Stimulated activated CD8-positive, alpha-beta memory T cell treated with anti-CD3 and anti-CD28 coated beads, Interleukin-12 subunit alpha, Interleukin-12 subunit beta, amount 100 ng/mL, for 4 hours (primary cell): ENCODE measurements at places on chromosomes 4 and X.

DNA sequence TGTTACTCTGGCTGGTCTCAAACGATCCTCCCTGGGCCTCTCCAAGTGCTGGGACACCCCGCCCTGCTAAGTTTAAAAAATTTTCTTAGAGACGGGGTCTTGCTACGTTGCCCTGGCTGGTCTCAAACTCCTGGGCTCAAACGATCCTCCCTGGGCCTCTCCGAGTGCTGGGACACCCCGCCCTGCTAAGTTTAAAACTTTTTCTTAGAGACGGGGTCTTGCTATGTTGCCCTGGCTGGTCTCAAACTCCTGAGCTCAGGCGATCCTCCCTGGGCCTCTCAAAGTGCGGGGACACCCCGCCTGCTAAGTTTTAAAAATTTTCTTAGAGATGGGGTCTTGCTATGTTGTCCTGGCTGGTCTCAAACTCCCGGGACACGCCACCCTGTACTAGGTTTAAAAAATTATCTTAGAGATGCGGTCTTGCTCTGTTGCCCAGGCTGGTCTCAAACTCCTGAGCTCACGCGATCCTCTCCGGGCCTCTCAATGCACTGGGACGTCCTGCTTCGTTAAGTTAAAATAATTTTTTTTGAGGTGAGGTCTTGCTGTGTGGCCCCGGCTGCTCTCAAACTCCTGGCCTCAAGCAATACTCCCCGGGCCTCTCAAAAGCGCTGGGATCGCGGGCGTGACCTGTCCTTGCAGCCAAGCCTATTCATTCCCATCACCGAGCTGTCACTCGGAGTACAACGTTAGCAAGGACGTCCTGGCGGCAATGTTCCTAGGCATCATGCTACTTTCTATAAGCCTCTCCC lies 1.1 kb downstream of the SLC25A6 start:
- DNase-seq = no peak

DNA sequence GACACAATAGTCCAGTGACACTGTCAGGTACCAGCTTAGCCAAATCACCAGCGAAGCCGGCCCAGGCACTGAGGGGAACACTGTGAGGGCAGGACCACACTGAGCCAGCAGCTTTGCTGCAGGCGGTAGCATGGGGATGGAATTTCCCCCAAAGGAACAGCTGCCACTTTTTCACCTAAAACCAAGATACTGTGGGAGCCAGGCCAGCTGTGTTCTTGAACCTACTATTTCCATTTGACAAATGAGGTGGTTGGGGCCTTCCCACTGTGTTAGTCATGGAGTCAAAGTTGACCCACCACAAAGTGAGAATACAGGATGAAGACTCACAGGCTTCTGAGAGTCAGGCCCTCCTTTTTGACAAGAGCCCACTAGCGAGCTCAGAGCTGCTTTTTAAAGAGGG lies 70.7 kb upstream of the SH3RF1 start:
- DNase-seq = no peak

- DNase-seq = no peak
Observed at GRCh38 chrX:632366-633042, 1.9 kb downstream of the SHOX start.

DNA sequence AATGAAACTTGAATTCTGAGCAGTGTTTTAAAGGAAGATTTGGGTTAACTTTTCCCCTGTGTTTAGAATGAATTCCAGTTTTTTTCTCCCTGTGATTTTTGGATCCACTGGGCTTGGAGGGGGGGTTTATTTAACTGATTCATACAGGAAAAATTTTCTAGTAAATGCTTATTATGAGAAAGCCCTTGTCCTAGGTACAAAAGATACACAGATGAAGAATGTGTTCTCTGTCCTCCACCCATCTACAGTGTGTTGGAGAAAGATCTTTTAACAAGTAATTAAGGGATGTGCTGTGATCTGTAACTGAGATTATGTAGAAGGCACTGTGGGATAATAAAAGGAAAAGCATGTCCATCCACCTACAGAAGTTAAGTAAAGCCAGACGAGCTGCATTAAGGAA lies 103.9 kb downstream of the STIM2 start:
- no peak for DNase-seq

DNA sequence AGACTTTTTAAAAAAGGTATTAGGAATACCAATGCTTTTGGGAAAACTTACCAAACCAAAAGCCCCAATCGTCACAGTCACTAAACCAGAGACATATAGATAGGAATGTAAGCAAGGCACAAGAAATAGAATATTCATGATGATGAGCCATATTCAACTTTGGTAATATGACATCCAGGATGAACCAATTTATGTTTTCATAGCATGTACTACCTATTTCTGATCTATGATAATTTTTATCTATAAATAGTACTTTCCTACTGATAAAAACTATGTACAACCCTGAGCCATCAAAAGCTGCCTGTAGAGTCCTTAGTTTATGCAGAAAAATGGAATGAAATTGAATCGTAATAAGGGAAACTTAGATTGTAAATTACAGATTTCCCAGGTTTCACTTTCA lies 18.9 kb downstream of the CAMK2D start:
- DNase-seq = no peak

- DNase-seq = no peak
Observed at GRCh38 chr4:177582992-177583391, 140.8 kb upstream of the AGA start.

DNA sequence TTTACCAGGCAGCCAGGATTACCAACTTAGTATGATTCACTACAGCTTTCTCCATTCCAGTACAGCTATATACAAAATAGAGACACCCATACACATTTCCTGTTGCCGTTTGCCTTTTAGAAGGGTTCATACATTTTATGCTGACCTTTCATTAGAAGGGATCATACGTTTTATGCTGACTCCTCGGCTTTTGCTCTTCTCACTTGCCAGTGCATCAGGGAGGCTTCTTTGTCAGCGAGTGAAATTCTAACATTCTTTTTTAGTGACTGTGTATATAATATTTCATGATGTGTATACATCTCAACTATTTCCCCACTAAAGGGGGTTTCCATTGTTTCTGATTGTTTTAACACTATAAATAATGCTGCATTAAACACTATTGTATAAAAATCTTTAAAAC lies 552.6 kb downstream of the TRIML1 start:
- no peak for DNase-seq

DNA sequence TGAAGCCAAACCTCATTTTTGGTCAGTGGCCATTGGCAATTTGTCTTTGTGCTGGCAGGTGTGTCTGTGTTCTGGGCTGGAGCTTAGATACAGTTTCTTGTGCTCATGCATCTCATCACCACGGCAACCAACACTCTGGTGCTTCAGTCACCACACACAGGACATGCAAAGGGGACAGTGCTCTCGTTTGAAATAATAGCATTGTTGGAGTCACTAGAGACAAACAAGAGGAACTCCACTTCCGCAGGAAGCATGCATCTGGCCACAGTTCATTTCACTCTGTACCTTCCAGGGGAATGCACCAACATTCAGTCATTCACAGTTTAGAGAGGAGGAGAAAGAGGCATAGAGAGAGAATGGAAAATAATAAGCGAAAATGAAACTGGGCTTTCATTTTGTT lies 267.4 kb downstream of the ANK2 start:
- DNase-seq = no peak

DNA sequence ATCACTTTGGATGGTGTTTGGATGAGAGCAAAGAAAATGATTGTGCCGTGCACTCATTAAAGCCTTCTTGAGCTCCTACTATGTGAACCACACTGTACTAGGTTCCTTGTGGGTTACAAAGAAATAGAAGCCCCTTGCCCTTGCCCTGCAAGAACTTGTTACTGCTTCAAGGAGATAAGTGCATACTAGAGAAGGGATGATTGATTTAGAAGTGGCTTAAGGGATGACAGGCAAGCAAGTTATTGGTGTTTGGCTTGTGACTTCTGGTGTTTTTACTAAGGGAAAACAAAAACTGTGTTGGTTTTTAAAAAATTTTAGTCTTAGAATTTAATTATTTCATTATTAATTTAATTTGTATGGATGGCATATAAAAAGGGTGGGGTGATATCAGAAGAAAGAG lies 67.4 kb downstream of the IL21 start:
- DNase-seq = no peak

- no peak for DNase-seq
Observed at GRCh38 chrX:49879656-49880277, 483 bp downstream of the USP27X start.

DNA sequence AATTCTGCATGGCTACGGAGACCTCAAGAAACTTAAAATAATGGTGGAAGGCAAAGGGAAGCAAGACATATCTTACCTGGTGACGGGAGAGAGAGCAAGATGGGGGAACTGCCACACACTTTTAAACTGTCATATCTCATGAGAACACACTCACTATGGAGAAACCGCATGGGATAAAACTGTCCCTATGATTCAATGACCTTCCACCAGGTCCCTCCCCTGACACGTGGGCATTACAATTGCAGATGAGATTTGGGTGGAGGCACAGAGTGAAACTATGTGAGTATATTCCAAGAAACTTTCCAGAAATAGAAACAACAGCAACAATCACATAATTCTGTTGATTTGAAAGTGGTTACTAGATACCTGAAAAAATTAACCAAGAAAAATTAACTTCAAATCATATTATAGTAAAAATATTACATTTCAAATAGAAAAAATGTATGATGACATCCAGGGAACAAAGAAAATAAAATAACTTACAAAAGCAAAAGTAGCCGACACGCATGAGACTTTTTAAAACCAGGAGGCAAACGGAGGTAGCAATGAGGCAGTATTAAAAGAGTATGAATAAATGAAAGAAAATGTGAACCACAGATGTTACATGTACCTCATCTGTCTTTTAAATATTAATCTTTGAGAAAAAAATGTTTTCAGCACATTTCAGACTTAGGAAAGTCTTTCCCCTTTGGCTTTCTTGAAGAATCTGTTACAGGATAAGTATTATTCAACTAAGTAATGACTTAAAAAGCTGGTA lies 879.5 kb downstream of the TECRL start:
- no peak for DNase-seq

DNA sequence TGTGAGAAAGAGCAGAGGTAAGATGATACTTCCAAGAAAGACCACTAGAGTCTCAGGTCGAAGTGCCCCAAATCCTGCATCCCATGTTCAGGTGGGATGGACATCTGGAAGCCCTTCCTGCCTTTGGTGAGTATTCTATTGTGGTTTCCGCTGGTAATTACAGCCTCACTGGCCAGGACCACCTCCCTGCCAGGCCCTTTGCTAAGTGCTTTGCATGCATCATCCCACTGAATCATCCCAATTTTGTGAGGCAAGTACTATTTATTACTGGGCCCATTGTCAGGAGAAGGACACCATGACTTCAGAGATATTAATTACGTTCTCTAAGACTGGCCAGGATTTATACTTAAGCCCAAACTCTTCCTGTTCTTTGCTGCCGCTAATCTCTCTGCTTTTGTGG lies 10.7 kb upstream of the PASD1 start:
- DNase-seq = no peak

DNA sequence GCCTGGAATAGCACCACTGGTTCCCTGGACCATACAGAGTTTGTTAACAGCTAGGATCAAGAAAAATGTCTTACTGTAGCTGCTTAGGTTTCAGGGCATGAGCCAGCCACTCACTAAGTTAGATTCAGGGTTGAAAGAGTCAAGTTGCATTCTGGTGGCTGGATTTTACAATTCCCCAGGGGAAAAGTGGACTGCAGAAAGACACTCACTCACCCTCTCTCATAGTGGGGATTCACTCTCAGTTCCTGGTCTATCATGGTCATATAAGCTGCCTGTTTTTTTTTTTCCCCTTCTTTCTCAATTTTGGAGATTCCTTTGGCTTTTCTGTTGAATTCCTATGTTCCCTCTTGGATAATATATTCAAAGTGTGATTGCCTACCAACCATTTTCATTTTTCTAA lies 744.2 kb upstream of the GRIA3 start:
- DNase-seq = no peak
